ENCODE measurements at places on chromosomes 3 and 15. TPM values are rescaled to one million over a fixed set of nuclear protein-coding genes. Genes with fewer than 3 reads are reported as not detected.
A peak's percentile ranks its signal among the peaks of the same experiment; 100 is the strongest.

Gene LRTM1
- not detected for total RNA-seq

- H3K4me3 ChIP-seq = no peak overlapping the region
- no peaks in the 10 kb centered on the region for H3K36me3 ChIP-seq
- H3K27me3 ChIP-seq = no peaks in the 10 kb centered on the region
- no peak overlapping the region for H3K27ac ChIP-seq
These were observed 239.0 kb downstream of the SQOR start for GRCh38 chr15:45873781-45874180.

DNA sequence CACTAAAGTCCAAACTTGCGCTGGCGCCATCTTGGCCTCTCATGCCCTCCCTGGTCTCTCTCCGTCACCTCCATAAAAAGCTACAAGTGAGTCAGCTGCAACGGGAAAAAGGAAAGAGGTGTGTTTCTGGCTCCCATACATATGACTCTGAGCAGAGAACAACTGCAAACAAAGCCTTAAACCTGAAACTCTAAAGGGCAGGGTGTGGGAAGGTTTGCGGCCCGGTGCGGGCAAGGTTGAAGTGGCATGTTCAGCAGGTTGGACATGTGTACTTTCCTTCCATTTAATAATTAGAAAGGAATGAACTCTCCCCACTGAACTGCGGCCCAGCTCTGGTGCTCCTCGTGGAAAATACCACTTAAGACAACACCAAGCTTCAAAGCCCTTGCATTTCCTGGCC is 59.0 kb upstream of the PPARG start:
- peaks cover 74% of the 10 kb centered on the region for H3K27me3 ChIP-seq
- peaks cover 6% of the 10 kb centered on the region for H3K4me1 ChIP-seq
- H3K36me3 ChIP-seq = no peaks in the 10 kb centered on the region

DNA sequence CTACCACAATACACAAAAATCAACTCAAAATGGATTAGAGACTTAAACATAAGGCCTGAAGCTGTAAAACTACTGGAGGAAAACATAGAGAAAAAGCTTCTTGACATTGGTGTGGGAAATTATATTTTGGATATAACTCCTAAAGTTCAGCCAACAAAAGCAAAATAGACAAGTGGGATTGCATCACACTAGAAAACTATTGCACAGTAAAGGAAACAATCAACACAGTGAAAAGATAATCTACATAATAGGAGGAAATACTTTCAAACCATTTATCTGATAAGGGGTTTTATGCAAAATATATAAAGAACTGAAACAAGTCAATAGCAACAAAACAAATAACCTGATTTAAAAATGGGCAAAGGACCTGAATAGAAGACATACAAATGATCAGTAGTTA is 37.6 kb upstream of the TP63 start:
- no peaks in the 10 kb centered on the region for H3K36me3 ChIP-seq
- H3K27me3 ChIP-seq = no peaks in the 10 kb centered on the region
- no peak overlapping the region for H3K4me3 ChIP-seq
- peaks cover 14% of the 10 kb centered on the region for H3K4me1 ChIP-seq

- no peaks in the 10 kb centered on the region for H3K36me3 ChIP-seq
- H3K27ac ChIP-seq = no peak overlapping the region
- DNase-seq = peak; percentile 83
These were observed 15.9 kb downstream of the IVD start for GRCh38 chr15:40421246-40422157.

All from GM23248 (cell line).